ENCODE measurements at places on chromosomes 1 and 21. TPM values are rescaled to one million over a fixed set of nuclear protein-coding genes. Genes with fewer than 3 reads are reported as not detected.

Gene EDARADD
- total RNA-seq: 0.67 TPM

Gene CNKSR1
- 0.56 TPM for total RNA-seq

Gene ETV3L
- not detected for total RNA-seq

Gene ADCY10
- 4.7 TPM for total RNA-seq

Gene AGMAT
- 33.3 TPM for total RNA-seq

Gene LY9
- 1.5 TPM for total RNA-seq

Gene KRTAP8-1
- total RNA-seq: not detected

Gene SLC25A34
- total RNA-seq: 0.79 TPM

GRCh38 chr1:94582565-94582964 is 41.0 kb upstream of the F3 start:
- no peak overlapping the region for H3K27ac ChIP-seq
- no peak for DNase-seq
- H3K27me3 ChIP-seq: no peaks in the 10 kb centered on the region
- H3K4me3 ChIP-seq: no peak overlapping the region
- H3K4me1 ChIP-seq: no peaks in the 10 kb centered on the region

GRCh38 chr1:55938376-55938850 is 641.0 kb downstream of the PLPP3 start:
- H3K27me3 ChIP-seq: no peaks in the 10 kb centered on the region
- no peaks in the 10 kb centered on the region for H3K36me3 ChIP-seq
- H3K4me3 ChIP-seq: no peak overlapping the region
- H3K4me1 ChIP-seq: no peaks in the 10 kb centered on the region

GRCh38 chr1:67479146-67479891 is 49.1 kb upstream of the SERBP1 start:
- no peak overlapping the region for H3K27ac ChIP-seq
- H3K4me3 ChIP-seq: no peak overlapping the region
- DNase-seq: peak; percentile 37
- H3K4me1 ChIP-seq: no peaks in the 10 kb centered on the region
- no peaks in the 10 kb centered on the region for H3K27me3 ChIP-seq
- H3K36me3 ChIP-seq: no peaks in the 10 kb centered on the region

DNA sequence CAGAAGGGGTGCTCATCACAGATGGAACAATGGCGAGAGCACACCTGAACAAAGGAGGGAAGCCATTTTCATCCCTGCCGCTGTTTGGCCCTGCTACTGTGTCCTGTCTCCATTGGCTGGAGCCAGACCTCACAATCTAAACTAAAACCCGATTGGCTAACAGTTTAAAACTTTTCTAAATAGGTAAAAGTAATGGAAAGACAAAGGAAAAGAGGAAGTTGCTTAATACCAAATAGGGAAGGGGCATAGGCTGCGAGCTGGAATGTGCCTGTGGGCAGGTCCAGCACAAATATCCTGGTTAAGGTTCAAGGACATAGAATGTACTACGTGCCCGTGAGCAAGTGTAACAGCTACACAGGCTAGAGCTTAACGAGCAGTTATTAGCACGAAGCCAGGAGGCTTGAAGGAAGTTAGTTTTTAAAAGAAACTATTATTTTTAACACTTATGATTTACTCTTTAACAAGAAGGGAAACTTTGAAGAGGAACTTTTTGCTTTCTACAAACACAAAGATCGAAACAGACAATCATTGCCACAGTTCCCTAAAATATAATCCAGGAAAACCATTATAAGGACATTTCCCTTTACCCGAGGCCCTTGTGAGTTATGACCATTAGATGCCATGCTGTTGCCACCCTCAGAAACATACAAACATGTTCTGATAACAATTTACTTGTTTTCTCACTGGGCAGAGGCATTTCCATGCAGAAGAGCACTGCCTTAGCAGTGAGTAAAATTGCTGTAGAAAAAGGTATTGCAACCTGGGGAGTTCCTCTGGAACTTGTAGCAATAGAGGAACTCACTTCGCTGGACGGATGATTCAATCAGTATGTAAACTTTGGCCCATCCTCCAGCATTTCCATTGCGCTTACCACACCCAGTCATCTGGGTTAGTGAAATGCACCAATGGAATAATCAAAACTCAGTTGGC is 4.8 kb upstream of the PTTG1IP start:
- H3K27ac ChIP-seq: peak overlapping the region; percentile 63
- H3K4me1 ChIP-seq: peaks cover 36% of the 10 kb centered on the region

- no peaks in the 10 kb centered on the region for H3K36me3 ChIP-seq
- H3K4me1 ChIP-seq: no peaks in the 10 kb centered on the region
- DNase-seq: no peak
- no peak overlapping the region for H3K4me3 ChIP-seq
- no peak overlapping the region for H3K27ac ChIP-seq
These were observed 8.7 kb downstream of the PLA2G2D start for GRCh38 chr1:20110679-20111078.

- H3K27ac ChIP-seq: no peak overlapping the region
- H3K36me3 ChIP-seq: no peaks in the 10 kb centered on the region
- DNase-seq: no peak
- H3K27me3 ChIP-seq: no peaks in the 10 kb centered on the region
These were observed 5.7 kb upstream of the PLPP3 start for GRCh38 chr1:56584910-56585528.

- no peak for DNase-seq
- H3K4me1 ChIP-seq: no peaks in the 10 kb centered on the region
- no peak overlapping the region for H3K4me3 ChIP-seq
- peaks cover 6% of the 10 kb centered on the region for H3K36me3 ChIP-seq
- H3K27ac ChIP-seq: no peak overlapping the region
- no peaks in the 10 kb centered on the region for H3K27me3 ChIP-seq
These were observed 61.1 kb upstream of the KIF1B start for GRCh38 chr1:10149231-10149630.

- H3K27me3 ChIP-seq: no peaks in the 10 kb centered on the region
- H3K4me1 ChIP-seq: no peaks in the 10 kb centered on the region
- no peak overlapping the region for H3K27ac ChIP-seq
- no peak for DNase-seq
These were observed 62.3 kb downstream of the DHRS3 start for GRCh38 chr1:12555411-12556367.

Data from liver (tissue), 10 donors.